ENCODE measurements at places on chromosomes 3 and 15. TPM values are rescaled to one million over a fixed set of nuclear protein-coding genes. Genes with fewer than 3 reads are reported as not detected.

The ADIPOQ gene
- total RNA-seq: 208 TPM

The TNFSF10 gene
- 37.0 TPM for total RNA-seq

The BRPF1 gene
- 14.7 TPM for total RNA-seq

DNA sequence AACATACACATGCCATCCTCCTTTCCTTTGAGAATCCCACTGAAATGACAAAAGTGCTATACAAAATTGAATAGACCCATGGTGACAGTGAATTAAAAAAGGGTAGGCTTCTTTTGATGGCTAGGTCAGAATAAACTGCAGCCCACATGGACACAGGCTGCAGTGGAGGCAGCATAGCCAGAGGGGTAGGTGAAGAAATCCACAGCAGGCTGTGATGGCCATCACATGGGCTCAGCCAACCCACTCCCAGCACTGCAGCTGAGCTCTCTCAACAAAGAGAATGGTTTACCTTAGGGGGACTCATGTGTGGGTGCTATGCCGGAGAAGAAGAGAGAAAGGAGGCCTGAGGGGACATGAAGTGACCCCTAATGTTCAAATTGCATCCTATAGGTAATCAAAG lies 331.1 kb downstream of the CHST2 start:
- no peak overlapping the region for H3K4me3 ChIP-seq
- H3K4me1 ChIP-seq: no peaks in the 10 kb centered on the region
- no peak overlapping the region for H3K27ac ChIP-seq
- no peaks in the 10 kb centered on the region for H3K36me3 ChIP-seq

DNA sequence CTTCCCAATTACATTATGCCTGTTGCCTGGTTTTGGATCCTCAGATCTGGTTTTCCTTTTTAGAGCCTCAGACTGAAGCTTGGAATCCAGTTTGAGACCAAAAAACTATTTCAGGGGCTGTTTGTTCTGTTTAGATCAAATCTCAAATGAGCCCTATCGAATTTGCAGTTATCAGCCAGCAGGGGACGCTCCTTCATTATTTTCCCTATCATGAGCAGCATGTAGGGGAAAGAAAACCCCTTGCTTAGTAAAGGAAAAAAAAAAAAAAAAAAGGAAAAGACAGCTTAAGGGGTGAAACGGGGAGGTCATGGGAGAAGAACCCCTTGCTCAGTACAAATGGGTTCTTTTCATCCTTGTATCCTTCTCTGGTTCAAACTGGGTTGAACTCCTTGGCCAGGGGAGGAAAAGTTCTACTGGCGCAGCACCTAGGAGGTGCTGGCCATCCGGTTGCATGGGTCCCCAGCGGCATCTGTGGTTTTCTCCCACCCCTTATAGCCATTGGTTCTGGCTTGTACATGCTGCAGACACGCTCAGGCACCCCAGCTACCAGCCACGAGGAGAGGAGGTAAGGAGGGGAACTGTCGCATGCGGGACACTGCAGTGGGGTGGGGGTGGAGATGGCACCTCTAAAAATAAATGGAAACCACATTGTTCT lies 1375.1 kb upstream of the ALCAM start:
- H3K36me3 ChIP-seq: no peaks in the 10 kb centered on the region
- H3K4me1 ChIP-seq: no peaks in the 10 kb centered on the region
- DNase-seq: no peak
- no peak overlapping the region for H3K27ac ChIP-seq

GRCh38 chr3:37163262-37164015 lies 10.9 kb downstream of the LRRFIP2 start:
- no peak overlapping the region for H3K4me3 ChIP-seq
- H3K27me3 ChIP-seq: no peaks in the 10 kb centered on the region
- H3K27ac ChIP-seq: no peak overlapping the region
- DNase-seq: no peak

GRCh38 chr3:37170060-37170459 lies 4.3 kb downstream of the LRRFIP2 start:
- DNase-seq: no peak
- H3K27ac ChIP-seq: peak overlapping the region; percentile 28
- no peaks in the 10 kb centered on the region for H3K27me3 ChIP-seq
- H3K4me1 ChIP-seq: no peaks in the 10 kb centered on the region
- no peak overlapping the region for H3K4me3 ChIP-seq

The SCN11A gene
- total RNA-seq: 0.33 TPM

- H3K4me3 ChIP-seq: no peak overlapping the region
- H3K27ac ChIP-seq: no peak overlapping the region
- no peaks in the 10 kb centered on the region for H3K4me1 ChIP-seq
- no peak for DNase-seq
Measured at GRCh38 chr3:56424336-56424735, 43.9 kb downstream of the ERC2 start.

The DNASE1L3 gene
- total RNA-seq: 9.2 TPM

GRCh38 chr15:69145149-69145693 lies 15.2 kb upstream of the GLCE start:
- no peaks in the 10 kb centered on the region for H3K27me3 ChIP-seq
- no peaks in the 10 kb centered on the region for H3K4me1 ChIP-seq
- H3K4me3 ChIP-seq: no peak overlapping the region
- no peaks in the 10 kb centered on the region for H3K36me3 ChIP-seq
- DNase-seq: no peak

The GOLGA8G gene
- not detected for total RNA-seq

The MYEF2 gene
- total RNA-seq: 19.3 TPM

All from breast epithelium (tissue), 4 donors.